ENCODE measurements at places on chromosomes 6 and 20.

GRCh38 chr20:23453549-23454543 is 1.2 kb upstream of the CST11 start:
- DNase-seq, result no peak

DNA sequence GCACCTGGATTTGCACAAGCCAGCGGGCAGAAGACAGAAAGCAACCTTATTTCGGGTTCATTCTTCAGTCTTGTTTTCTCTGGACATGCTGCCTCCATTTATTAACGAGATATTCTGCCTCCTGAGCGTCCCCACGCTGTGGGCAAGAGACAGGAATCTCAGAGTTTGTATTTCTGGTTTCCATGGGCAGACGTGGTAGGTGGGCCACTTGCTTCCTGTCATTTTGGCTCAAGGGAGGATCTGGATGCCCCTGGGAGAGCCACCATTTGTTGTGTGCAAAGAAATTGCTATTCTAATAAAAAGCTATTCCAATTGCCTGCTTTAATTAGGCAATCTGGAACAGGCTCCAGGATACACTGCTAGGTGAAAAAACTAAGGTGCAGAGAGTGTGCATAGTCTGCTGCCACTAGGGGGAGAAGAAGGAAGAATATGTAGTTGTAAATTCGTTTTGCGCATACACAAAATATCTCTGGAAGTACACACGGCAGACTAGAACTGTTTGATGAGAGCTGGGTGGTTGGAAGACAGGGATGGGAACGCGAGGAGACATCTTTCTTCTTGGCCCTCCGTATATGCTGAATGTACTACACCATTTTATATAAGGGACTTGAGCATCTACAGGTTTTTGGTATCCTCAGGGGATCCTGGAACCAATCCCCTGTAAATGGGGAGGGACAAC is 30.1 kb upstream of the SLC16A10 start:
- no peak for DNase-seq

DNA sequence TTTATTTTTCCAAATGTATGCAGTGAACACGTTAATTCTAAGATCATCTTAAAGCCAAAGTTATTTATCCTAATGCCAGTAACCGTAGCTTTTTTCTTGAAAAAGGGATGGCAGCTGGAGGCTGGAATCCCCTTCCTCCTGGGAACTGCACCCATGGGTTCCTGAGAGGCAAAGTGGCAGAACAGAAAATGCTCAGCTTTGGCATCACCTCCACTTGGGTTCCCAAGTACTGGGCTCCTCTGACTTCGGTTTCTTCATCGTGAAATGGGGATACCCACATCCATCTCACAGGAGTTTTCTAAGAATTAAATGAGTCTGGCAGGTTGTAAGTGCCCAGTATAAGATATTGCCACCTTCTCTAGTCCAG is 6.2 kb upstream of the DDX43 start:
- DNase-seq, result no peak

- DNase-seq, result no peak
Measured at GRCh38 chr6:139943391-139943790, 568.9 kb upstream of the CITED2 start.

GRCh38 chr6:99349171-99350141 is at the start of gene FAXC:
FAXC (minus strand) TSS chr6:99349674; CDS start chr6:99349372, 302 bp downstream.
- DNase-seq, result peak; percentile 57

DNA sequence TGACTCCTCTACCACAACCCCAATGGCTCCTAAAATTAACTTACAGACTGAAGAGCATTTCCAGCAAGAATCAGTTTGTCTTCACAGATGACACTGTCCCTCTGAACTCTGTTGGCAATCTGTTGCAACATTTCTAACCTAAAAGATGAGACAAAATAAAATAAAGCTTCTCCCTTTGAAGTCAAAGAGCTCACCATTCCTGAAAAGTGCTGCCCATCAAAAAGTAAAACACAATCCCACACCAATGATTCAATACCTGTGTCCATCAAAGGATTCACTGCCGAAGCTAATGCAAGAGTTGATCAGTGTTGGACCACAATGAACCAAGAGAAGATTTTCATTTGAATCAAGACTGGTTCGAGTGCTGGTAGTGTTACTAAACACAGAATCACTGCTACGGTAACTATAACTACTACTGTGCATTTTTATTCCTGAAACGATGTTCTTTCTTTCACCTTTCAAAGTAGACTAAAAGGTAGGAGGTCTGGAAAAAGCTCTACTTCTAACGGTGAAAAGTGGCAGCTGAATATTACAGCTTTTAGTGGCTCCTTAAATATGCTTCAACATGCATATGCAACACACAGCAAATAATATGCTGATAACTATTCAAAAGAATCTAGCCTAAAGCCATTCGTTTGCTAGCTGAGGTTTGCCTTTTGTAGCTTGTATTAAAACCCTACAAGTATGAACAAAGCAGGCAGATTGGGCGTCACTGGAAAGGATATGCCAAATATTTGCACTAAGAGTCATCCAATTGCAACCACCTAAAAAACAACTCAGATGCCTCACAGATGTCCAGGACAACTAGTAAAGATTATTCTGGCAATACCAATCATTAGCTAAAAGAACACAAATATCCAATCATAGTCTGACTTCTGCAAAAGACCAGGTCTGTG is at the start of gene DST:
Gene DST (minus strand): TSS at position 524 of the 896 bp plus-strand sequence.
- DNase-seq, result no peak

DNA sequence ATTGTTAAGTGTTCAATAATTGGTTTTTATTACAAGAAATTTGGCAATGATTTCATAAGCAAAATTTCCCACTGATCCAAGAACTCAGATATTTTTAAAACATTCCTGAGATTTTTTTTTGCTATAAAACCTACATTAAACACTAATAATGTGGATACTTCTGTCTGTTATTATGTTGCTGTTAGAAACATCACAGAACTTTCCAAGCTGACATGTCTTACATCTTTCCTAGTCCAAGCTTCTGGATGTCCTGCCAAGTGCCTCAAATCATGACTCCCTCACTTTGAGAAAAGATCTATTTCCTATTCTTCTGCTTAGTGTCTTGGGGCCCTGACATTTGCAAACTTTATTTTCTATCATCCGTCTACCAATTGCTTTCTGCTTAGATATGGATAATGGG is 110.8 kb downstream of the RFPL4B start:
- DNase-seq, result no peak

DNA sequence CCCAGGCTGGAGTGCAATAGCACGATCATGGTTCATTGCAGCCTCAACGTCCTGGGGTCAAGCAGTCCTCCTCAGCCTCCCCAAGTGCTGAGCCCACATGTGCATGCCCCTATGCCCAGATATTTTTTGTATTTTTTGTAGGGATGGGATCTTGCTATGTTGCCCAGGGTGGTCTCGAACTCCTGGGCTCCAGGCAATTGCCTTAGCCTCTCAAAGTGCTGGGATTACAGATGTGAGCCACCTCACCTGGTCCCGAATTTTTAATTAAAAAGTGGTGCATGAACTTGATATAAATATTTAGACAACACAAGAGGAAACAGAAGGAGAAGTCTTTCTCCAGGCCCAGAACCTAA is 7.1 kb upstream of the RNF114 start:
- no peak for DNase-seq

DNA sequence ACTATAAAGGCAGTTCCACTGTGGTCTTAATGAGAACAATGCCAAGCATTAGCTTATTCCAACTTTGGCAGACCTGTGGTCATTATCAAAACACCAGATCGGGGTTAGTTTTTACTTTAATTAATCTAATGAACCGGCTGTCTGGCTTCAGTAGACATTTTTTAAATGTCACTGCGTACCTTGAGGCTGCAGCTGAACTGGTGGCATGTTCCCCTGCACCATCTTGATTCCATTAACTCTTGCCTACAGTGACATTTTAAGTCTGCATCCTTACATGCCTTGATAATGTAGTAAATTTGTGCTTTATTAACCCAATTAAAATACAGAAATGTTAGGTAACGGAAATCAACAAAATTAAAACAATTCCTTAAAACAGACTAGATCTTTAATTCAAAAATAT is 127.0 kb downstream of the KIF16B start:
- DNase-seq, result no peak

DNA sequence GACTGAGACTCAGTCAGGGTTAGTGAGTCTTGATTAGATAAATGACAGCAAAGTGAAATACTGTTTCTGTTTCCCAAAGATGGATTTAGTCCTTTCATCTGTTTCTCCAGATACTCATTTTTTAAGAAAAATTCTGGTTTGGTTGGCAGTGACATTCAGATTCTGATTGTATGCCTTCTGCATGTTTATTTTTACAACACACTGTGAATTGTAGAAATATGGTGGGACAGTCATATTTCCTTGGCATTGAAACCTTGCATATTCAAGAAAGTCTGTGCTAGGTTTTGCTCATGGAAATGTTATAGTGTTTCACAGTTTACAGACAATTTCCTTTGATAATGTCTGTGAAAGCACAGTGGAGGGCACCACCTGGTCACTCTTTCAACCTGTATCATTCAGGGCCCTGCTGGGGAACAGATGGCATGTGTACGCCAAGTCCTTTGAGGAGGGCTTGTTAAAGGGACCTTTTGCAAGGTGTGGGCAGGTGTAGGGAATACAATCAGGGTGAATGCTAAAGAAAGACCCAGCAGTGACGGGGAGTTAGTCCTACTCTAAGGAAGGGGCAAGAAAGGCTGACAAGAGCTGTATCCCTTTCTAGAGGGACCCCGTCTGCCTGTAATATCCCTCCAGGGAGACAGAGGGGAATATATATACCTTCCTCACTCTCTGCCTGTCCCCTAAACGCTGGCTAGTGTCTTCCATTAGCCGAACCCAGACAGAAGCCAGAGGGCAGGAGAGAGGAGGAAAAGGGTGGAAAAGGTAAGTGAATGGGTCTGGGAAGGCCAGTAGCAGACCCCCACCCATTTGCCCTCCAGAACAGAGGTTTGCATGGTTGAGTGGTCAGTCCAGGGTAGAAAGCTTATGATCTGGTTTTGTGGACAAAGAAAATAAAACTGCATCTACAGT is 10.2 kb downstream of the PLCB4 start:
- no peak for DNase-seq

- DNase-seq, result no peak
Measured at GRCh38 chr20:57600320-57601210, 19.7 kb downstream of the ZBP1 start.

DNA sequence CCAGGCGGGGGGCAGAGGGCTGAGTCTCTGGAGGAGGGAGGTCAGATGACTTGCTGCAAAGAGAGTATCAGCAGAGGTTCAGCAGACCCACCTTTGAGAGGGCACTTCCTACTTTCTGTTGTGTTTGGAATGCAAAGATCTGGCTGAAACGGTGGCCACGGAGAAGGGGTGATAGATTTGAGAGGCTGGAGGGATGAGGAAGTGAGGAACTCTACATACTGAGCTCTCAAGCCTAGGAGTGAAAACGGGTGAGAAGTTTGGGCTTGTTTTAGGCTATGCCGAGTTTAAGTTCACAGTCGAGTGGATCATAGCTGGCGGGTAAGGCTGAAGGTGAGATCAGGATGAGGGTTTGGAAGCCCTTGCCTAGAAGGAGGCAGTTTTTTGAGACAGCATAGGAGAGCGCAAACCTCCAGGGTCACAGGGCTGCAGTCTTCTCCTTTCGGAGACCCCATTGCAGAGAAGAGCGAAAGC is 477 bp upstream of the ITPA start:
- DNase-seq, result no peak

DNA sequence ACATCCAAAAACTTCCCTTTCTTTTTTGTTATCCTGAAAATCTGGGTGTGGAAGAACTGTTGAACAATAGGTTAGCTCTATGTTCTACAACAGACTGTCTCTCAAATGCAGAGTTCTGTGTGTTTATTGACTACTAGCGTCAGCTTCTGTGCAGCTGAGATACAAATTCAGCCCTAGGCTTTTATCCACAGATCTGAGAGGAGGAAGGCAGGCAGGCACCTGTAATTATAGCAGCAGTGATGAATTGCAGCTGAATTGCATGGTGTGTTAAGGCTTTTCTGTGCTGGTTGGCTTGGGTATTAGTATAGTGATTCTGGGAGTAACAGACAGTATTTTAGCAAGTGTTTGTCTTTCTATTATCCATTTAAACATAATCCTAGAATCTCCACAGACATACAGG is 24.4 kb downstream of the GRIK2 start:
- DNase-seq, result no peak

GRCh38 chr20:63896264-63897105 is 1.6 kb downstream of the DNAJC5 start:
- peak; percentile 64 for DNase-seq

DNA sequence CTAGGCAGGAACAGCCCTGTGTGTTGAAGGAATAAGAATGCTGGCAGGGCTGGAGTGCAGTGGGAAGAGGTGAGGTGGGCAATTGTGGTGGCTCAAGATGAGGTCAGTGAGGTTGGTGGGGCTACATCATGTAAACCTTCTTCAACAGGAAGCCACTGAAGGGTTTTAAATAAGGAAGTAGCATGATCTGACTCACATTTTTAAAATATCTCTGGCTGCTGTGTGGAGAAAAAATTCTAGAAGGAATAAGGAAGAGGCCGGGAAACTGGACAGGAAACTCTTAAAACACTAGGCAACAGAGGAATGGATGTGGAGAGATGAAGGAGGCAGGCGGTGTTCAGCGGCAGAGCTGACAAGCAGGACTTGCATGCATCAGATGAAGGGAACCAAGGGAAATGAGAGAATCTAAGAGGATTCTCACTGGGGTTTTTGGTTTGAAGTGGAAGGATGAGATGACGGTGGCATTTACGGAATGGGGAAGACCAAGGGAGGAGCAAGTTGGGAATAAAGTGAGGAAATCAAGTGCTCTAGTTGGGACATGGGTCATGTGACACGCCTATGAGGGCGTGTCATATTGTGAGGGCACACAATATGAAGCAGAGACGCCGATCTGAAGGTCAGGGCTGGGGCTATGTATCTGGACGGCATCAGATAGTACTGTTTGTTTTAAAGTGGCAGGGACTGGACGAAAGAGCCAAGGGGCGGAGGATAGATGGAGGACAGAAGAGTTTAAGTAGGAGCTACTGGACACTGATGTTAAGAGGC is 18.2 kb downstream of the TMEM242 start:
- DNase-seq, result no peak

DNA sequence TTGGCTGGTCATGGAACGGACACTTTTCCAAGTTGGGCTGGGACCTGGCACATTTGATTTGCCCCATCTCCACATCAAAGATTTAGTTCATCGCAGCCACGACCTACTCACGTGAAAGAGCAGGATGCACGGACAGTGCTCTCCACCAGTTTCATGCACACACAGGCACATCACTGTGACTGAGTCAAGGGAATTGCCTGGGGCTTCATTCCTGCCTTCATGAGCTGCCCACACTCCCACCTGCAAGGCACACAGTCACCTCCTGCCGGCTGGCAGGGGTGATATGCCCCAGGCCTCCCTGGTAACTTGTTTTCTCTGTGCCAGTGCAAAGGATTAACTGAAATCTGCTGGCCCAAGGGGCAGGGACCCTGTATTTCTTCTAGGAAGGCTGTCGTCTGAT is 23.3 kb upstream of the CST1 start:
- no peak for DNase-seq

- DNase-seq, result no peak
Measured at GRCh38 chr20:58619864-58620431, 31.1 kb upstream of the STX16 start.

DNA sequence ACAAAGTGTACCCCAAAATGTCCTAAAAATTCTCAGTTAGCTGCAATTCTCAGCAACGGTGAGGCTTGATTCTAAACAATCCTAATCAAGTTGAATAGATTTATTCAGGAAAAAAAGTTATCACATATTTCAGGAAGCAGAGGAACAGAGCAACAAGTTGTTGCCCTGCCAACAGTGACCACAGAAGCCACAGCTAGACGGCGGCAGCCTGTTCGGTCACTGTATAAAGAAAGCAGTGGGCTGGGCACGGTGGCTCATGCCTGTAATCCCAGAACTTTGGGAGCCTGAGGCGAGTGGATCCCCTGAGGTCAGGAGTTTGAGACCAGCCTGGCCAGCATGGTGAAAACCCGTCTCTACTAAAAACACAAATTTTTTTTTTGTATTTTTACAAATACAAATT is 171.2 kb upstream of the BMP5 start:
- DNase-seq, result peak; percentile 67

- DNase-seq, result no peak
Measured at GRCh38 chr6:11460837-11461661, 76.5 kb upstream of the TMEM170B start.

All from right hindlimb (tissue), 1 donor.